Gastroesophageal sphincter (tissue), 4 donors: ENCODE measurements at places on chromosomes 13 and 19.

DNA sequence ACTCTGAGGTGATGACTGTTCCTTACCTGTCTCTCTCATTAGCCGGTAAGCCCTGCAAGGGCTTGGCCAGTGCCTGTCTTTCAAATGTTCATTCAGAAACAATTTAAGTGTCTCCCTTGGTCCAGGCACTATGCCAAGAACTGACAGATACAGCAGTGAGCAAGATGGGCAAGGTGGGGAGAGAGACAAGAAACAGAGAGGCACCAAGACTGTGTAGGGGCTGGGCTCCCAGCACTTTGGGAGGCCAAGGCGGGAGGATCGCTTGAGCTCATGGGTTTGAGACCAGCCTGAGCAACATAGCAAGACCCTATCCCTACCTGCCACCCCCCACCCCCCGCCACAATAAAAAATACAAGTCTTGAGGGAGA is 1.3 kb upstream of the CCNE1 start:
- no peak for ATAC-seq

- ATAC-seq: no peak
Observed at GRCh38 chr13:18996627-18997051, 185.0 kb downstream of the TUBA3C start.

DNA sequence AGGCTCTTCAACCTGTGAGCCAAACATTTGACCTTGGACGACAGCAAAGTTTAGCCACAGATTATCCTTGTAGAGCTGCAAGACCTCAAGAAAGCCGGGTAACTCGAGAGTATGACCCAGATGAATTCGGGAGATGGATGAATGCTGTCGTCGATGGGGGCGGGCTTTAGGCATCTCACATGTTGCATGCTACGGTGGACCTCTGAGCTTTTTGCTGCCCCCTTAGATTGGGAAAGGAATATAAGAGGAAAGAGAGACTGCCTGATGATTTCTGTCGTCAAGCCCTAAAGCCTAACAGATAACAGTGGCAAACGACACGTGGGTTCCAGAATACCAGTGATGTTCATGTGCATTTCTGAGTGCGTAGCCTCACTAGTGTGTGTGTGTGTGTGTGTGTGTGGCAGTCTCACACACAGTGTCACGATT is 730 bp upstream of the ABCC4 start:
- peak; percentile 13 for ATAC-seq

DNA sequence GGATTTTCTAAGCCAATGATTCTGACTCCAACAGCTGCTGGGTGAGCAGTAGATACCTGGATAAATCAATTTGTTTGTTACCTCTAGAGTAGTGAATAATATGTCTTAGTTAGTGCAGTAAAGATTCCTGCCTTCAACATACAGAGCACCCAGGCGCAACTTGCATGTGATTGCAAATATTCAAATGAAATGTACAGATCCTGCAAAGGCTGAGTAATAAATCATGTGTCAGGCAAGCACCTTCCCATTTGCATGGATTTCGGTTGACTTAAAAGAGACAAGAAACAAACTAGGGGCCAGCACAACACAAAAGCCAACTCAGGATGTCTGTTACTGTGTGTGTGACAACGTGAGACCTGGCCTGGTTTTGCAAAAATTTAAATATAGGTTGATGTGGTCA is 79.7 kb downstream of the TNFSF11 start:
- no peak for ATAC-seq

DNA sequence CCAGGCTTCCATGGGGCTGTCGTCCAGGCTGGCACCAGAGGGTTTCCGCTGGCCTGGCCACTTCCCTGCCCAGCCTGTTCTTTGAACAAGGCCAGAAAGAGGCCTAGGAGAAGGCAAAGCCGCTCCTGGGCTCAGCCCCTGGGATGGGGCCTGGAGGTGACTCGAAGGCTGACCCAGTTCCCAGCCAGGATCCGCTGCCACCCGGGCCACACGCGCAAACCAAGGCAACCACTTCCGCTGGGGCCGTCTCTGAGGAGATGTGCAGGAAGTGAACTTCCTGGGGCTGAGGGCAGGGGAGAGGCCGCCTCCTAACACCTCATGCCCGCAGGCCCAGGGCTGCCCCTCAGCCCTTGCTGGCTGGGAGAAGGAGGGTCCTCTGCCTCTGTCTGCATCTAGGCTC is 15.2 kb downstream of the PLEKHF1 start:
- ATAC-seq: no peak

GRCh38 chr19:18719541-18719940 is 36.1 kb downstream of the CRTC1 start:
- peak; percentile 14 for ATAC-seq

- no peak for ATAC-seq
Observed at GRCh38 chr19:1744822-1745563, 8.3 kb upstream of the ONECUT3 start.

- no peak for ATAC-seq
Observed at GRCh38 chr13:73610799-73611592, 523.2 kb downstream of the KLF12 start.

DNA sequence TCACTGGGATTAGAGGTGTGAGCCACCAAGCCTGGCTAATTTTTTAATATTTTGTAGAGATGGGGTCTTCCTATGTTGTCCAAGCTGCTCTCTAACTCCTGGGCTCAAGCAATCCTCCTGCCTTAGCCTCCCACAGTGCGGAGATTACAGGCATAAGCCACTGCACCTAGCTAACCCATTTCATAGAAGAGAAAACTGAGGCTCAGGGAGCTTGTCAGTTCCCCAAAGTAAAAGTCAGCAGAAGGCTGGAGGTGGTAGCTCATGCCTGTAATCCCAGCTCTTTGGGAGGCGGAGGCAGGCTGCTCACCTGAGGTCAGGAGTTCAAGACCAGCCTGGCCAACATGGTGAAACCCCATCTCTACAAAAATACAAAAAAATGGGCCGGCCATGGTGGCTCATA is 8.8 kb upstream of the HOMER3 start:
- no peak for ATAC-seq

DNA sequence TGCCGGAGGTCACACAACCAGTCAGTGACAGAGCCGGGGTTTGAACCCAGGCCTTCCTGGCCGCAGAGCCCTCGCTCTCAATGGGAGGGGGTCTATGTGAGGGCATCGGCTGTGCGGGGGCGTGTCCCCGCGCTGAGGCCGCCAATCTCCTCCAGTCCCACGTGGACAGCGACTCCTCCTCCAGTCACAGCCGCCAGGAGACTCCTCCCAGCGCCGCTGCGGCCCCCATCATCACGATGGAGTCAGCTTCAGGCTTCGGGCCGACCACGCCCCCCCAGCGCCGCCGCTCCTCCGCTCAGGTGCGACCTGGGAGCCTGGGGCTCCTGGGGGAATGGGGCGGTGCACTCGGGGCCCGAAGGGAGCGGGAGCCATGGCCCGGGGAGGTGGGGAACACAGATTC is 6.0 kb downstream of the SPRED3 start:
- ATAC-seq: no peak

- ATAC-seq: no peak
Observed at GRCh38 chr13:33472446-33472845, 186.9 kb upstream of the STARD13 start.

- ATAC-seq: no peak
Observed at GRCh38 chr19:45403781-45404556, 900 bp downstream of the PPP1R13L start.

GRCh38 chr19:48946463-48947257 is 8.0 kb upstream of the BAX start:
- ATAC-seq: no peak

DNA sequence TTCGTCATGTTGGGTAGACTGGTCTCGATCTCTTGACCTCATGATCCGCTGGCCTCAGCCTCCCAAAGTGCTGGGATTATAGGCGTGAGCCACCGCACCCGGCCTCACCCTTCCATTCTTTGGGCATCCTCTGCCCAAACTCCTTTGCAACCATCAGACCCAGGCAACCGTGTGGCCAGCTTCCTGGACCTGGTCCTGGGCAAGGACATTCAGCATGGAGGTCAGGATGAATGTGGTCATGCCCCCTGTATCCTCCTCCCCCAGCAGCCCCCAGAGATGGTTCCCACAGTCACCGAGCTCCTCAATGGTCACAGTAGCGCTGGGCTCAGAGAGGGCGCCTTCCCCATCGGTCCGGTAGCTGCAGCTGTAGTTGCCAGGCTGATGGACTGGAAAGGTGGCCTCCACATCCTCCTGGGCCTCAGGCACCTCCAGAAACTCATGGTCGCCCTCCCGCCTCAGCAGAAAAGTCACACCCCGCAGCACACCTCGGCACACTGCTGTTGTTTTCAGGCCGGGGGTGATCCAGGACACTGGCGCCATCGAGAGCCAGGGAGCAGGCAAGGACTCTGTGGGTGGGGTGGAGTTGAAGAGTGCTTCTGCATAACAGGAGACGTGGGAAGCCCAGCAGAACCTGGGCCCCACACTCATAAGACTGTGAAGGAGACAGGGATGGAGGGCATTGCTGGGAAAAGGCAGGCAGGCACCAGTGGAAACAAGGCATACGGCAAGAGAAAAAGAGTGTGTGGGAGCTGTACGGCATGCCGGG is 1.1 kb downstream of the A1BG start:
- no peak for ATAC-seq

- ATAC-seq: no peak
Observed at GRCh38 chr13:23763318-23763717, 125.9 kb downstream of the MIPEP start.

- ATAC-seq: no peak
Observed at GRCh38 chr13:100176801-100177400, 88.0 kb downstream of the PCCA start.

- no peak for ATAC-seq
Observed at GRCh38 chr19:46932346-46932745, 71.5 kb downstream of the ARHGAP35 start.
